ENCODE measurements at places on chromosomes 2 and 18.

DNA sequence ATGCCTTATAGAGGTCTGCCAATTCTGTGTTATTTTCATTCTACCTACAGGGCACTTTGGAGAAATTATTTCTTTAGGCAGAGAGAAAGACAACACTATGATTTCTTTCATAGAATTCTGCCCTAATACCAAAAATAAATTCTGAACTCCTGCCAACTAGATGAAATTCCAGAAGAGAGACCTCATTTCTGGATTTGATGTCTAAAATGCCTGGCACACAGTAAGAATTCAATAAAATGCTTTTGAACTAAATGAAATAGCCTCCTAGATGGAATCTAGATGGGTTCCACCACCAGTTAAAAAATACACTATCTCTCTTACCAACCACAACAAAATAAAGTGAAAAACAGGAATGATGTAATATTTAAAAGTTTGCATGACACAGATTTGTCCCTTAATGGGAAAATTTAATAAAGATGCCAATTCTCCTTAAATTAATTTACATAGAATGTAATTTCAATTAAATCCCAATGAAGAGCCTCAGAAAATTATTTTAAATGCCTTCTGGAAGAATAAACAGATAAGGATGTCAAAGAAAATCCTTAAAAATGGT lies 75.0 kb downstream of the OSBPL1A start:
- no peak for DNase-seq

GRCh38 chr2:182666674-182667314 lies 49.3 kb upstream of the DNAJC10 start:
- peak; percentile 10 for DNase-seq

- no peak for DNase-seq
Observed at GRCh38 chr2:17166506-17166905, 351.7 kb downstream of the RAD51AP2 start.

DNA sequence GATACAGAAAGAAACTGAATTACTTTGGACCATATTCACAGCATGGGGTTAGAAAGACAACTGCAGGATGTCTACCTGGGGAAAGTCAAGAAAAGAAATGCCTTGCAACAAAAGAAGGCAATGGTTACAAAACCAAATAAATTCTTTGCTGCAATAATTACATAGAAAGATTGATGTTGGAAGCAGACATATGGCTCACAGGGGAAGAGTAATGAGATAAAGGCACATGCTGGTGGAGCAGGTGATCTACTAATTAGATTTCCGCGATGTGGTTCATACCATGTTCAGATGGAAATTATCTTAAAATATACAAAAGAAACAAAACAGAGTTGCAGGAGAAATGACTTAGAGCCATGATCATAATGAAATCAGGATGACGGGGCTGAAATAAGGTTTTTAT lies 718.8 kb upstream of the PKDCC start:
- no peak for DNase-seq

GRCh38 chr2:240644171-240644651 lies 18.9 kb downstream of the GPR35 start:
- no peak for DNase-seq

DNA sequence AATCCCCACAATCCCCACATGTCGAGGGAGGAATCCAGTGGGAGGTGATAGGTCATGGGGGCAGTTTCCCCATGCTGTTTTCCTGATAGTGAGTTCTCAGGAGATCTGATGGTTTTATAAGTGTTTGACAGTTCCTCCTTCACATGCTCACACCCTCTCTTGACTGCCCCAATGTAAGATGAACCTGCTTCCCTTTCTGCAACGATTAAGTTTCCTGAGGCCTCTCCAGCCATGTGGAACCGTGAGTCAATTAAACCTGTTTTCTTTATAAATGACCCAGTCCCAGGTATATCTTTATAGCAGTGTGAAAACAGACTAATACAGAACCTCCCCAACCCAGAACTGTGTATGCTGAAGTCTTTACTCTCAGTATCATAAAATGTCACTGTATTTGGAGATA lies 289.5 kb upstream of the MMADHC start:
- no peak for DNase-seq

- DNase-seq = peak; percentile 36
Observed at GRCh38 chr2:85302121-85302520, 25.7 kb downstream of the TGOLN2 start.

- DNase-seq = no peak
Observed at GRCh38 chr2:166643980-166644379, 149.9 kb upstream of the SCN7A start.

DNA sequence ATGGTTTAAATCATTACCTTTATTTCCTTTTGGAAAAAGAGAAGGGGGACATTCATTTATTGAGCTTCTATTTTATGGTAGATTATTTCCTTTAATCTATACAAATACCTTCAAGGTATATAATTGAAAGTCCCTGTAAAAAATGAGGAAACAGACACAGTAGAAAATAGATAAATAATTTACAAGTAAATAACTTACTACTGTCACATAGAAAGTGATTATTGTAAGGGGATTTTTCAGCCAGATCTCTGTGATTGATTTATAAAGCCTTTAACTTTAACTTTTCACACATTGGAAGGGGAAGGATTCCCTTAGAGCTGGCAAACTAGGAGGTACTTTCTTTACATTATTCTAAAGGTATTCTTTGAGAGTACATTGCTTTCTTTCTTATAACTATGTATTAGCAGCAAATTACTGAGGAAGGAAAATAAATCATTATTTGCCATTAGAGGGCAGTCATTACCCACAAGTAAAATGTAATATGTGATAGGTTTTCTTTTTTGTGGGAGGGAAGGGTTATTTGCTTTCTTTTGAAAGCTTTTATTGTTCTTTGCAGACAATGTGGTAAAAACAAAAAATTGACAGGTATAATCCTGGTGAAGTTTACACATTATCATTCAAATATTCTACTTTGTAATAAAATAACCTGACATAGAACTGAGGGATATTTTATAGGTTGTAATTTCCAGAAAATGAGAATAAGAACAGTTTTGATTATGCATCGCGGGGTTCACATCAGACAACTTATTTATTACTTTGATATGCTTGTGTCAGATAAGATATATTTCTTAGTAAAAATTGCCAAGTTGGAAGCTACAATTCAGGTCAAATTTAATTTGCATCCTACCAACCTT lies 24.8 kb upstream of the RPE start:
- peak; percentile 28 for DNase-seq

DNA sequence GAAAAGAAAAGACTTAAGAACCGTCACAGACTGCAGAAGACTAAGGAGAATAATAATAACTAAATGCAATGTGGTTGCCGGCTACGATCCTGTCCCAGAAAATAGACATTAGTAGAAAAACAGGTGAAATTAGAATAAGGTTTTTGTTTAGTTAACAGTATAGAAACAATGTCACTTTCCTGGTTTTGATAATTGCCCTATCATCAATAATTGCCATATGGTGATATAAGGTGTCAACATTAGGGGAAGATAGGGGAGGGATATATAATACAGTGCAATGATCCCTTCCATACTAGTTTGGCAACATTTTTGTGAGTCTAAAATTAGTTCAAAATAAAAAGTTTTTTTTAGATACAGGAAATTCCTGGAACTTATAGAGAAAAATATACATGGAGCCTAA lies 144.8 kb downstream of the SATB2 start:
- no peak for DNase-seq

GRCh38 chr2:119432851-119433522 lies 1.3 kb downstream of the TMEM37 start:
- no peak for DNase-seq

DNA sequence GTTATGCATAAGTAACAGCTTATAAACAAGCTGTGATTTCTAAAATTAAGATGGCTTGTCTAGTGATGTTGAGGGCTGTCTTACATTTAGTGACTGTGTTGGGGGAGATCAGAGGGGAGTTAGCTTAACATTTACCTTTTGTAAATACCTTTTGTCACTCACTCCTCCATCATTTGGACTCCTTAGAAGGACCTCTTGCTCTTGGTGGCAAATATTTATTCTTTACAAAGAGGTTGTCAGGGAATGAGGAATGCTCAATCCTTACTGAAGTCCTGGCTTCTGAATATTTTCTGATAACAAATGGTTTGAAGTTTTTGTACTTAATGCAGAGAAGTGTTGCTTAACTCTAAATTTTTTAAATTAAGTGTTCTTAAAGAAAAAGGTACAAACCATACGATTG lies 438.8 kb upstream of the FAM98A start:
- DNase-seq = no peak

DNA sequence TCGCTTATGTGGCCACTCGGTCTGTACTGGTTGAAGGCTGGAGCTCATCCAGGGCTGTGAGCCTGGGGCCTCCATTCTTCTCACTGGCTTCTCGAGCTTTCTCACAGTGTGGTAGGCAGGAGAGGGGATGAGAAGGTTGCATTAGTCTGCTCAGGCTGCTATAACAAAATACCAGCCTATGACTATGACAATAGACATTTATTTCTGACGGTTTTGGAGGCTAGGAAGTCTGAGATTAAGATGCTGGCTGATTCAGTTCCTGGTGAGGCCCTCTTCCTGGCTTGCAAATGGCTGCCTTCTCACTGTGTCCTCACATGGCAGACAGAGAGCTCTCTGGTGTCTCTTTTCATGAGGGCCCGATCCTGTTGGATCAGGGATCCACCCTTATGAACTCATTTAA lies 6.2 kb upstream of the STK25 start:
- no peak for DNase-seq

- no peak for DNase-seq
Observed at GRCh38 chr2:217906798-217907197, 96.0 kb downstream of the TNS1 start.

DNA sequence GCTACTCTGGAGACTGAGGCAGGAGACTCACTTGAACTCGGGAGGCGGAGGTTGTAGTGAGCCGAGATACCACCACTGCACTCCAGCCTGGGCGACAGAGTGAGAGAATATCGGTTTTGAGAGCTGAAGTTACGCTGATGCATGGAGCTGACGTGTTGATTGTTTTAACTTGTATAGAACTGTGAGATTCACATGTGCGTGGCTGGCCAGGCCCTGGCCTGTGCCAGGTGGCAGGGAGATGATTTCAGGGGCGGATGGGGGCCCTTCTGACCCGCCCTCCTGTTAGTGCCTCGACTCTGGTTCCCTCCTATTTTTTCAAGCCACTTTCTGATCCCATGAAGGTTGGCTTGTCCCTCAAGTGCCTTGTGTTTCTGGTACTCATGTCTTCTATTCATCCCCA lies 25.7 kb downstream of the GATA6 start:
- DNase-seq = no peak

DNA sequence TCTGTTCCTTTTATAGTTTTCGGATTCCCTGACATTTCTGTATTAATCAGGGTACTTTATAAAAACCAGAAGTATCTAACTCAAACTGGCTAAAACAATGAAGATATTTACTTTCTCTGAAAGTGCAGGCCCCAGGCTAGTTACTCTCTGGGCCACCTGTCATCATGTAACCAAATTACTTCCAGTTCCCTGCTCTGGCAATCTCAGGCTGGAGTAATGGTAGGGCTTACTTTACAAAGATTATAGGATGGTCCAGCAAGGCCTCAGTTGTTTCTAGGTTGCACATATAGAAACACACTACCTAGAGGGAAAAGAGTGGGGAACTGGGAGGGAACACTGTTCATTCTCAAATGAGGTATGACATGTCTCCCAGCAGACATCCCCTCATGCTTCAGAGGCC lies 74.8 kb downstream of the CHST9 start:
- peak; percentile 26 for DNase-seq

GRCh38 chr18:39455285-39455684 lies 1889.7 kb upstream of the CELF4 start:
- no peak for DNase-seq

GRCh38 chr2:221876016-221876415 lies 303.9 kb upstream of the EPHA4 start:
- DNase-seq = no peak
